ENCODE measurements at places on chromosomes 2 and 18.

DNA sequence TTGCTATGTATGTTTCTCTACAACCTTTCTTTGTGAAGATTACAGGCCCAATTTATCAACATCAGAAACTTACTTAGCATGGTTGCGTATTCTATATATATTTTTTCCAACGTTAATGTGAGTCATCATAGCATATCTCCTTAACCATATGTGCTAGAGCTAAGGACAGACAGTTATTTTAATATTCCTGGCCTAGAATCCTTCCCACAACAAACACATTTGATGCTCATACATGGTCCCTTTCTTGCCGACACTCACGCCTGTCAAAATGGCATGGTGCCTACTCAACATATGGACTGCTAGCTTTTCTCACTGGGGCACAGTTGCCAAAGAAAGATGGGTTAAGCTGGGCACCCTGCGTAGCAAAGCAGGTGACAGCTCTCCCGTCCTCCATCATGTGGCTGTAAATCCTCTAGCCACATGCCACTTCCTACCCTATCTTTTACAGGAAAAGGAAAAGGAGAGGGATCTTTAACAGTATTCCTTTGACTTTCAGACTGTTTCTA, 75.2 kb upstream of the GALNT5 start:
- no peak for DNase-seq

GRCh38 chr2:112904883-112905282, 6.1 kb upstream of the IL37 start:
- no peak for DNase-seq

DNA sequence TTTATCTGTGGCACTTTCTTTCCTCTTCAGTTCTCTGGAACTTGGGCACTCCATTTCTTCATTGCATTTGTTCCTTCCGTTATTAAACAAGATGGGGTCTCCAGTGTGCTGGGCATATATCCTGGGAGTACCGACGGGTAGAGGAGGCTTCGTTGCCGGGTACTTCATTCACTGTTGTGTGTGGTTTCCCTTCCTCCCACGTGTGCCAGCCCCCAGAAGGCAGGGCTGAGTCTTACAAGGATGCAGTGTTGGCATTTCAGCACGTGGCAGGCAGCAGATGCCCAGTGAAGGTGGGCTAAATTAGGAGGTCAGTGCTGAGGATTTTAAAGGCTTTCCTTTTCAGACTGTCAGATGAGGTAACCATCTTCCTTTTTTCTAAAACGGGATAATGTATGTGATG, 58.6 kb downstream of the MGAT5 start:
- no peak for DNase-seq

GRCh38 chr2:190328573-190329147, 9.0 kb upstream of the HIBCH start:
- no peak for DNase-seq

DNA sequence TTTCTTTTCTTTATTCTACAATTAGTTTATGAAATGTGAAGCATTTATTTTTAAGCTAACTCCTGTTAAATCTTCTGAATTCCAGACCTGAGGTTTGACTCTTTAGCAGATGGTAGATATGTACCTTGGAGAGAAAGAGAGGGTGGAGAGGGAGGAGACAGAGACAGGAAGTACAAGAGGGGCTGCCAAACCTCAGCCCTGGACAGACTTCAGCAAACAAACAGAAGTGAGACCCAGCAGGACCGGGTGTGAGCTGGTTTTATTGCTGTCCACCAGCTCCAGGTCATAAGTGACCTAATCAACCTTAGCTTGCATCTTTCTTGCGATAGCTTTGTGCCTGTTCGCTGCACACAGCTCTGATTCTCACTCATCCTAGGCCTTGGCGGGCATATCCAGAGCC, 168.6 kb downstream of the CNTNAP5 start:
- no peak for DNase-seq

GRCh38 chr18:10291568-10291981, 162.9 kb upstream of the APCDD1 start:
- peak; percentile 61 for DNase-seq

DNA sequence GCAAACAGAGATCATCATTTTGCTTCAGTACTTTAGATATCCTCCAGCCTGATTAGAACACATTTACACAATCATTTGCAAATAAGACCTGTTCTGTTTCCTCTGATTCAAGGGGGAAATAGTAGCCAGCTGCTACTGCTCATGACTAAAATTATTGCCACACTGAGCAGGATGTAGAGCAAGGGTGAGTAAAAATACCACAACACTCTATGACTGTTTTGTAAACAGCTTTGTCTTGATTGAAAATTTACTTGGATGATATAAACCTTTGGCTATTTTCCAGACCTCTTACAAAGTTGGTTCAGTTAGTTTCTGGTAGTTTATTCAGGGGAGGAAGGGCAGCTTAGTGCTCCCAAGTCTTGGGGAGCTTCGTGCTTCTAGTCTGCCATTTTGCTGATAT, 286.4 kb upstream of the CNTNAP5 start:
- DNase-seq: no peak

DNA sequence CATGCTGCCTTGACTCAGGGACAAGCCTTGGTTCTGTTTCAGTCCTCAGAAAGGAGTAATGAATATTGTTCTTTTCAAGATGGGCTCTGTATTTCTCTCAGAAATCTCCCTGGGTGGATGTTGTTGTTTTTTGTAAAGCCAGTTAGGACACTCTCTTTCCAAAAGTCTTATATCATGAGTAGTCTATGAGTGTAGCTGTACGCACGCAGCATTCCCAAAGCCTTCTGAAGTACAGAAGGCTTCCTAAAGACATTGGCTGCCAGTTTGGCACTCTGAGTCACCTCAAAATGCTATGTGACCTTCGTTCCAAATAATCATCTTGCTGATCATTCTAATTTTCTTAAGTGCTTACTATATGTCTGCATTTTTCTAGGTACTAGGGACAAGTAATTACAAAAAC, 16.7 kb upstream of the GTF2A1L start:
- no peak for DNase-seq

DNA sequence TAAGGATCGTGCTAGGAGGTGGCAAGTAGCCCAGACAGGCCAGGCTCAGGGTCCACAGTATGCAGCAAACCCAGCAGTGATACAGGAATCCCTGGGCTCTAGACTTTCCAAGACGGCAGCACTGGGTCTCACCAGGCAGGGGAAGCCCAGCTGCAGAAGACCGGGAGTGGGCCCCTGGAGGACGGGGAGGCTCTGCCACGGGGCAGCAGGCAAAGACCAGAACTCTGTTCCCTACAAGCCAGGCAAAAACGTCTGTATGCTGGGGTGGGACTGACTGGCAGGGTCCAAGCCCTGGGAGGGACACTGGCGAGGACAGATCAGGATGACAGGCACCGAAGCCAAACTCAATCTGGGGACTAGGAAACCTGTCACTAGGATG, 98.9 kb upstream of the SEC11C start:
- DNase-seq: no peak

DNA sequence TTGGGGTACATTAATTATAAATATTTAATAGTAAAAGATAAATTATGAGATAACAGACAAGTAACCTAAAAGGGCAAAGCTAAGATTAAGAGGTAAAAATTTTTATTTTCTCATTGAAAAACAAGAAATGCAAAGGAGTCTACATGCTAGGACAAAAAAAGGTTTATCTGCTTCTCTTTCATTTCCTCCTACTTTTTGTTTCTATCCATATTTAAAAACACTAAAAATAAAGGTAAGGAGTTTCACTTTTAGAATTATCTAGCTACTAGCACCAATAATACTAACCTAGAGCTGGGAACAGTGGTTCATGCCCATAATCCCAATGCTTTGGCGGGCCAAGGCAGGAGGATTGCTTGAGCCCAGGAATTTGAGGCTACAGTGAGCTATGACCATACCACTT, 1551.7 kb upstream of the SLC39A10 start:
- DNase-seq: no peak

DNA sequence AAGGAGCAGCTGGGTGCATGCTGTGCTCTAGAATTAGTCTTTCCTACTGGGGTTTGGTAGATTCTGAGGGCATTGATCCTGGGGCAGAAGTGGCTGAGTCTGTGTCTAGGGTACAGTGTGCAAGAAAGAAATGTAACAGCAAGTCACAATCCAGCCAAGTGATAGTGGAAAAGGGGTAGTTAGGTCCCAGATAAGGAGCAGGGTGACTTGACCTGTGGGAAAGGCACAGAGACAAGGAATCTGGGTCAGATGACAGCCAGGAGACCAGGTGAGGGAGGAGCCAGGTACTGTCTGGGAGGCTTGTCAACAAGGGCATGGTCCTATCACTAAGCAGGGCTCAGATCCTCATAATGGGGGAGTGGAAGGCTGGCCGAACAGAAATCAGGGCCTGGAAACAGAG, 8.1 kb downstream of the IL37 start:
- DNase-seq: no peak

- no peak for DNase-seq
Measured at GRCh38 chr2:393711-394696, 106.1 kb upstream of the ALKAL2 start.

DNA sequence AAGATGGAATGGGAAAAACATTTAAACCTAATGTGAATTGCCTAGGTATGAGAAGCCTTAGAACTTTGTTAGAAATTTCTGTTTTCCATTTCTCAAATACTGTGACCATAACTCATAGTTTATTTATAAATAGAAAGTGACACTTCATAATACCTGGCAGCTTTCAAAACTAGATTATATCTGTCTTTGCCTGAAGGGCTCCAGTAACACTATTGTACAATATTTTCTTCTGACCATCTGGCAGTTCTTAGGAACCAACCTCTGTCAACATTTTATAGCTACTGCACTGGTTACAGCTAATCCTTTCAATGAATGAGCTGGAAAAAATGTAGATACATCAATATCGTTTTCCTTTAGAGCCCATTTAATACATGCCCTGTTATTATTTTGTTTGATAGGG, 237.4 kb downstream of the CAMKMT start:
- DNase-seq: no peak

- no peak for DNase-seq
Measured at GRCh38 chr2:109675666-109676345, 61.6 kb downstream of the SOWAHC start.

- DNase-seq: no peak
Measured at GRCh38 chr2:176085120-176085788, 1.5 kb upstream of the EVX2 start.

GRCh38 chr2:98512699-98513098, 68.0 kb downstream of the INPP4A start:
- no peak for DNase-seq

GRCh38 chr2:41878716-41879234, 169.0 kb upstream of the PKDCC start:
- no peak for DNase-seq

GRCh38 chr2:200168641-200169555, 137.6 kb upstream of the SPATS2L start:
- no peak for DNase-seq

GRCh38 chr18:23228102-23229061, 93.1 kb downstream of the CABLES1 start:
- DNase-seq: peak; percentile 51

Data from tibial artery (tissue), 4 donors.